ENCODE measurements at places on chromosomes 1 and 21. TPM values are rescaled to one million over a fixed set of nuclear protein-coding genes. Genes with fewer than 3 reads are reported as not detected.

Gene GREM2
- total RNA-seq: 0.21 TPM

Gene AMY2A
- total RNA-seq: 1.5 TPM

Gene PADI1
- not detected for total RNA-seq

Gene CD164L2
- total RNA-seq: not detected

- no peak for DNase-seq
These were observed 10.1 kb upstream of the ACTRT2 start for GRCh38 chr1:3011127-3011526.

DNA sequence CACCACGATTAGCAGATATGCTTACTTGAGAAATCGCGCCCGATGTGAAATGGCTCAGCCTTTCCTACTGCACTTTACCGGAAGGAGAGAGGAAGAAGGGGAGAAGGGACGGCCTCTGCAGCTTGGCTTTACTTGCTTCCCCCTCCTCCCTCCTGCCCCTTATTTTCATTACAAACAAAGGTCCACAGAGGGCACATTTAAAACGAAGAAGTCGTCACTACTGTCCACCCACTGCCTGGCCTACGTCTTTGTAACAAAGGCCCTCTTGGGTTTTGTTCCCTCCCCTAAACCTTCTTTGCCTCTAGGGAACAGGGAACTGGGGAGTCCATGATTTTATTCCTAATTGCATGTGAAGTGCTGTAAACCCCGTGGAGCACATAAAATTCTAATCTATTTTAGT, 308.5 kb downstream of the LMX1A start:
- no peak for DNase-seq

- DNase-seq: no peak
These were observed 86.2 kb downstream of the ATG4C start for GRCh38 chr1:62870148-62870547.
